ENCODE measurements at places on chromosomes 2 and 18. TPM values are rescaled to one million over a fixed set of nuclear protein-coding genes. Genes with fewer than 3 reads are reported as not detected.

DNA sequence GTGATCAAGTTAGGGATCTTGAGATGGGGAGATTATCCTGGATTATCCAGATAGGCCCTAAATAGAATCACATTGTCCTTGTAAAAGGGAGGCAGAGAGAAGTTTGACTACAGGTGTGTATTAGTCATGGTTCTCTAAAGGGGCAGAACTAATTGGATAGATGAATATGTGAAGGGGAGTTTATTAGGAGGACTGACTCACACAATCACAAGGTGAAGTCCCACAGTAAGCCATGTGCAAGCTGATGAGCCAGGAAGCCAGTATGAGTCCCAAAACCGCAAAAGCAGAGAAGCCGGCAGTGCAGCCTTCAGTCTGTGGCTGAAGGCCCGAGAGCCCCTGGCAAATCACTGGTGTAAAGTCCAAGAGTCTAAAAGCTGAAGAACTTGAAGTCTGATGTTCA lies 275.8 kb downstream of the KCNS3 start:
- no peak for DNase-seq

DNA sequence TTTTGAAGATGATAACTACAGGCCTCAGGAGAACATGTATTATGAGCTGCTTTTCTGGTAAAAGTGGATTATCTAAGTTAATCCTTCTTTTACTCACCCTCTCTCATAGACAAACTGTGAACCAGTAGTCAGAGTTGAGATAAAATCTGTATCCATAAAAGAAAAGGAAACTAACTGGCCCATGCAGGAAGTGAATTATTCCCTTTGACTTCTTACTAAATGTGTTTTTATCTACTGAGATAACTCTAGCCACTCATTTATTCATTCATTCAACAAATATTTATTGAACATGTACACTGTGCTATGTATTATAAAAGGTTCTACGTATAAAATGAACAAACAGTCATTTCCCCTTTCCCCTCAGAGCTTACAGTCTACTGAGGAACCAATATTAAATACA lies 10.0 kb downstream of the WDR35 start:
- no peak for DNase-seq

- DNase-seq, result no peak
Measured at GRCh38 chr2:41152318-41152717, 700.4 kb upstream of the SLC8A1 start.

The CNRIP1 gene
- total RNA-seq, result not detected

The EDAR gene
- not detected for total RNA-seq

DNA sequence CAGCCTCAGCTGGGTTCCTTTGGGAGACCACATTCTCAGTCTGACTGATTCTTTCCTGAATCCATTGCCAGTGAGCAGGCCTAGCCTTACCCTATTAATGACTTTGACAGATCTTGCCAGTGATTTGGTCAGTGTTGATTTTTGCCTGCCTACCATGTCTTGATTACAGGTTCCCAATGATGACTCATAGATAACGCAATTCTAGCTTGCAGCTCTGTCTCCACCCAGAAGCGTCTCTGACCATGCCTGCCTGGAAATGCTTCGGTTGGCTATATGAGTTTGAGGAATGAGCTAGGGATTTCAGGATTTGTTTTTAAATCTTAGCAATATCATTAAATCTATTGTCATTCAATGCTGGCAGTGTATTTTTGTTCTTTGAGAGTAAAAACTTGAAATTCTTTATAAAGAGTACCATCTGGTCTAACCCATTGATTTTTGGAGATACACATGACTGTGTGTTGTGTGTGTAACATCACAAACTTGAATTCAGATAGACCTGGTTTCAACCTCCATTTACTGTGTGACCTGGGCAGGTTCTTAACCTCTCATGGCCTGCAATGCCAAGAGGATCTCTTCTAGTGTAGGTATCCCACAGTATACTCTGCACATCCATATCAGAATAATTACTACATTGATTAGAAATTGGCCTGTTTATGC lies 57.0 kb downstream of the CCDC150 start:
- DNase-seq, result no peak

DNA sequence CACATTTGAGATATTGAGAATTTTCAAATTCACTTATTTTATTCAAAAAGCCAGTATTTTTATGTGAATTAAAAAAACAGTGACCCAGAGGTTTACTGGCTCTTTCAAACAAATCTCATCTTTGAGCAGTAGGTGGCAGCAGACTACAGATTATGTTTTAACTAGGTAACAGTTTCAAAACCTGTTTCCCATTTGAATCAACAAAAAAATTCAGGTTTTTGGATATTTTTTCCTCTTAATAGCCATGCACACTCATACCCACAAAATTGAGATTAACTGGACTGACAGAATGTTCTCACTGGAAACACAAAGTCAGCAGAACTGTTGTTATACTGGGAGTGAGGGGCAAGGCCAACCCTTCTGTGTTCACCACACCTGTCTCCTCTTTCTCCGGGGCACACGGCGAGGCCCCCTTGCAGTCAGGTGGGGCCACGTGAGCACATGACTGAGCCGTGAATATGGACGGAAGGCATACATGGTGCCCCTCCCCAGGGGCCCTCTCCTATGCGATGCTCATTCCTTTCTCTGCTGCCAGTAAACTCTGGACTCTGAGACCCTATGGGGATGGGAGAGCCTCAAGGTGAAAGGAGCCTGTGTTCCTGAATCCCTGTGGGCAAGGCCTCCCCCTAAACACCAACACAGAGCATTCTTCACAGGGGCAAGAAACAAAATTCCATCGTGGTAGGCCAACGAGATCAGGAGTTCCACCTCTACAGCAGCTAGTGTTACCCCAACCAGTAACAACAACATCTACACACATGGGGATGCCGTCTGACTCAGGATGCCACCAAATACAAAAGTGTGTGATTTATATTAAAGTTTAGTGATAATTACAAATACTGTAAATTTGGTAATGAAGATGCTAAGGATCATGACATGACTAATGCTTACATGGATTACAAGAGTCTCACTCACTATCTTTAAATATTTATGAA lies 80.4 kb downstream of the LPIN2 start:
- DNase-seq, result peak; percentile 36

DNA sequence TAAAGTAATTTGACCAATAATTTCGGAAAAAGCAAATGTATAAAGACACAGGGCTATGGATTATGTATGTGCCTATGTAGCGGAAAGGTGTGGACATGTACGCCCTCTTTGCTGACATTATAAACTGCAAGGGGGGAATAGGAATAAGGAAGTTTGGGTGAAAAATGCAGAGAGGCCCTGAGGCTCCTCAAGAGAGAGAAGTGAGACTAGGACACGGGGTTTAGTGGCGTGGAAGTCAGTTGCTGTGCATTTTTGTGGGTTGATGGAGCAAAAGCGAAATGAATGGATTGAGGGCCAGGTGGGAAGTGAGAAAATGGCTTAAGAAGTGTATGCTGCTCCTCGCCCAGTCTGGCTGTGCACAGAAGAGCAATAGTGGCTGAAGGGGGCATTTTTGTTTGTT lies 96.2 kb upstream of the B3GNT7 start:
- DNase-seq, result no peak

DNA sequence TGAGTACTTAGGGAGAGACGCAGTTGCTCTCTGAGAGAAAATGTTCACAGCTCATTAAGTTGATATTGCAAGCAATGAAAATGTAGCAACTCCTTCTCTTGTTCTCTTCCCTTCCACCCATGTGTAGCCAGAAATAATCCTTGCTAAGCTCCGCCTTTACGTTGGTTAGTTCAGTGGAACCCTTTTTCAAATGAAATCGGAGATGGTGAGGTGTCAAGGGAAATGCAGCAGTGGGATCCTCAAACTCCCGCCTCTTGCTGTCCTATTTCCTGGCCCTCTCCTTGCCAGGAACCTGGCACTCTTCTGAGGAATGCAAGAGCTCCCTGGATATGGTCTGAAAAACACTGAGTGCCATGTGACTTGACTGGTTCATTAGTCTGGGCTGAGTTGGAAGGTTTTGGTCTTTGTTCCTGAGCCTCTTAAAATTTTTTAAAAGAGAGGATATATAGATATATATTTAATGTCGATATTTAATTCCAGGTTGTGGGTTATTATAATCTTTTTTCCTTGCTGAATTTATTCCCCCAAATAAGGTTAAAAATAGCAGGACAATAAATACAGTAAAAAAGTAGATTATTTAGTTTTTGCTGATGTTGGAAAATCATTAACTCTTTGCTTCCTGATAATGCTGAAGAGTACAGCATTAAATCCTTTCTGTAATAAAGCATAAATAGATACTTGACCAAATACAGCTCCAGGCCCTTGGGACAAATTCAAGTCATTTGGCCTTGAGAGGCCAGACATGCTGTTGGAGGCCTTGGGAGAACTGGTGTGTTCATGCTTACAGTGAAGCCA lies 116.2 kb downstream of the EML6 start:
- DNase-seq, result no peak

GRCh38 chr2:59032499-59032898 lies 791.4 kb upstream of the FANCL start:
- DNase-seq, result no peak

DNA sequence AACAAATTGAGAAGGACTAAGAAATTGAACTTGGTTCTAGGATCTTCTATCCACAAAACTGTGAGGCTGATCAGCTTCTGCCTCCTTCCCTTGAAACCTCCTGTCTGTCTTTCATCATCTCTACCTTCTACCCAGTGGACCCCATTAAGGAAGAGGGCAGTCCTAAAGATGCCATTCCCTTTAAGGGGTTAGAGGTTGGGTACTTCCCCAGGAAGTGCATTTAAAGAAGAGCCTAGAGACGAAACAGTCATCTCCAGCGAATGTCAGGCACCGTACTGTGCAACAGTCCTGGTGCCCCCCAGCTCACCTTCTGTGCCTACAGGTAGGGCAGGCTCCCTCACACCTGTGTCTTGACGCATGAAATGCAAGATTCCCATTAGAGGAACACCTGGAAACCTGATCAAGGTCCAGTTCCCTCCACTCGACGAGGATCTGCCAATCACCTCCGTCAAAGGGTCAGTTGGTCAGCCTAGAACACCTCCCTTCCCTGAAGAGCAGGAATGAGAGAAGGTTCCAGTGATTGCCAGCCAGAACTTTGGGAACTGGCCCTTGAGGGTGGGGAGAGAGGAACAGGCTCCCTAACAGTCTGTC lies 20.9 kb downstream of the LOXHD1 start:
- peak; percentile 2 for DNase-seq

The ADAM23 gene
- total RNA-seq, result 0.98 TPM

The MALT1 gene
- total RNA-seq, result 43.0 TPM

DNA sequence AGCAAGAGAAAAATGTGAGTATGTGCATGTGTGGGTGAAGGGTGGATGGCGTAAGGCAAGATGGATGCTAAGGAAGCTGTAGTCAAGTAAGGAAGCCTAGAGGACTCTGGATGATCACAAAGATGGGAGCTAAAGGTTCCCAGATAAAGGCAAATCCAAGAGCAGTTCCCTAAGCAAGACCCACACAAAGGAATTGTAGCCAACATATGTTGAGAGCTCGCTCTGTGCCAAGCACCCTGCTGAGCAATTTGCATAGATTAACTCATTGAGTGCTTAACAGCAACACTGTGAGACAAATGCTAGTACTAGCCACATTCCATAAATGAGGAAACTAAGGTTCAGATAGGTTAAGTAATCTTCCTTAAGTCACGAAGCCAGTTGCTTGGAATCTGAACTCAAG lies 132.6 kb downstream of the C1D start:
- no peak for DNase-seq

- no peak for DNase-seq
Measured at GRCh38 chr18:35991696-35992095, 19.2 kb downstream of the RMP24 start.

The UGT1A8 gene
- not detected for total RNA-seq

The TBR1 gene
- total RNA-seq, result not detected

DNA sequence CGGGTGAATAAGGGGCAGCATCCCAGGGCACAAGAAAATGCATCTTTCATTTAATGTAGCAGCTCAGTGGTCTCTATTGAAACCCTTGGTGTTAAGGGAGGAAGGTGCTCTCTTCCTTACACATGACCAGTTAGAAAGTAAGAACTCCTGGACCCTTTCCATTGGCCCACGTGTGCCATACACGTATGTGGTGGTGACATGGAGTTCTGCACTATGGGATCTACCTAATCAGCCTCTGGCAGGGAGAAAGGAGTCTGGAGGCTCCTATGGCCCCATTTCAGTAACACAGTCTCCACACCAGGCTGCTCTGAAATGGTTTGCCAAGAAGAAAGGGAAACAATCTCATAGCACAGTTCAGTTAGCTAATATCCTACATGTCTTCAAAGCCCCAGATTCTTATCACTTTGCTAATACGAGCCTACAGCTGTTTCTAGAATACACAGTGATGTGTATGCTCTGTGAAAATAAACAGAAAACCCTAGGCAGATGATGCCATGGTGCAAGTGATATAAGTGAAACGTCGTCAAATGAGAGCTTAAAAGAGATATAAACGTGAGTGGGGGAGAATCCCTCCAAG lies 7.0 kb downstream of the EFEMP1 start:
- DNase-seq, result no peak
